Activated CD8-positive, alpha-beta memory T cell treated with anti-CD3 and anti-CD28 coated beads for 4 hours (primary cell): ENCODE measurements at places on chromosomes 1 and 21.

DNA sequence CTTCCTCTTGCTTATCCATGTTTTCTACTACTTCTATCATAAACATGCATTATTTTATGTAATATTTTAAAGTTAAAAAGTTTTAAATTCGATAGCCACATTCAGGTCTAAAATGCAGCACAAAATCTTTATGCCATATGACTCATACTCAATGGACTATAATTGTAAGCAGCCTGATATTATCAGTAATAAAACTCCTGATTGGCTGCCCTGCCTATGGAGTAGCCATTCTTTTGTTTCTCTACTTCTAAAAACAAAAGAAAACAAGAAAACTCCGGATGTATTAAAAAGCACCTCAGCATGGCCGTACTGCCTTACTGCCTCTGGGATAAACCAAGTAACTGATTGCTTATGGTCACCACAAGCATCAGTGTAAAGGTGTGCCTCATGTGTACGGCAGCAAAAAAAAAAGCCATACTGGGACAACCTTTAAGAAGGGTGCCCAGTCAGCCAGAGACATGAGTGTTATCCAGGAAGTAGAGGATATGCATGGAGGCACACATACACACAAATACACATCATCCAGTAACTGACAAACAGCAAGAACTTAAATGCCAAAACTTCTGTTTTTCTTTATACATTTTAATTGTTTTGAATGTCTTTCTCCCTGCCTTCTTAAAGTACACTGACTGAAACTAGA, 9.2 kb downstream of the SLC35D1 start:
- no peak for DNase-seq

DNA sequence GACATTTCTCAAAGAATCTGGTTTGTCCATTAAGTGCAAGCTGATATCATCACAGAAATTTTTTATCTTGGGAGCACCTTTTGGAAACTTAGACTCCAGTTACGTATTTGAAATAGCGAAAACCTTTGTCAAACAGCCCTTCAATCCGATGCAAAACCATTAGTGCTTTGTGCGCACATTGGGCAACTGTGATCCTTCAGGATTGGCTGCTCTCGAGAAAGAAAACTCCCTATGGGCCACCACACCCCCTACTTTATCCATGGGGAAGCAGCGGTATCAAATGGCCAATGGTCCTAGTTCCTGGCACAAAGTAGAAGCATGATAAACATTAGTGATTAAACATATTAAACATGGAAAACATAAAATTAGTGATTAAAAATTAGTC, 16.0 kb upstream of the CD55 start:
- no peak for DNase-seq

DNA sequence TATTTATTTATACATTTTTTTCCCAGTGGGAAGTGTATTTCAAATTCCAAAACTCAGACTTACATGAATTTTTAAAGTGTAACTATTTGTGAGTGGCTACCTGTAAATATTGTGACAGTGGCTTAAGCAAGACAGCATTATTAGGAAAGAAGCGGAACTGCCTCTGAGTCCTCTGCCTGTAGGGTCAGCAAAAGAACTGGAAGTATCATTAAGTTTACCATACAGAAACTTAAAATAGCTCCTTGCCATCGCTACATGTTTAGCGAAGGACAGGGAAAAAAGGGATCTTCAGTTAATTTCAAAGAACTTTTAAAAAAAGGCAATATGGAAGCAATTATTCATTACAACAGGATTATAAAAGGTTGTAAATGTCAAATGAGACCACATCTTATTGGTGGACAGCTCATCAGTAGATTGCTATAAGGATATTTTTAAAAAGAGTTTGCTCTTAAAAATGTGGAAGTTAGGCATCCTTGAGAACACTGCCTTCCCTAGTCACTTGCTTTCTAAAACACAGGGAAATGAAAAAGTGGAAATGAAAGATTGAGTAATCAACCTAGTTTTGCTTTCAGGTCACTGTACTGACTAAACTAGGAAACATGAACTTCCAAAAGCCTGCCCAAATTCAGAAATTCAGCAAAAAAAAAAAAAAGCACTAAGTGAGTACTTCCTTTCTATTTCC, 39.2 kb downstream of the NSL1 start:
- DNase-seq: no peak

DNA sequence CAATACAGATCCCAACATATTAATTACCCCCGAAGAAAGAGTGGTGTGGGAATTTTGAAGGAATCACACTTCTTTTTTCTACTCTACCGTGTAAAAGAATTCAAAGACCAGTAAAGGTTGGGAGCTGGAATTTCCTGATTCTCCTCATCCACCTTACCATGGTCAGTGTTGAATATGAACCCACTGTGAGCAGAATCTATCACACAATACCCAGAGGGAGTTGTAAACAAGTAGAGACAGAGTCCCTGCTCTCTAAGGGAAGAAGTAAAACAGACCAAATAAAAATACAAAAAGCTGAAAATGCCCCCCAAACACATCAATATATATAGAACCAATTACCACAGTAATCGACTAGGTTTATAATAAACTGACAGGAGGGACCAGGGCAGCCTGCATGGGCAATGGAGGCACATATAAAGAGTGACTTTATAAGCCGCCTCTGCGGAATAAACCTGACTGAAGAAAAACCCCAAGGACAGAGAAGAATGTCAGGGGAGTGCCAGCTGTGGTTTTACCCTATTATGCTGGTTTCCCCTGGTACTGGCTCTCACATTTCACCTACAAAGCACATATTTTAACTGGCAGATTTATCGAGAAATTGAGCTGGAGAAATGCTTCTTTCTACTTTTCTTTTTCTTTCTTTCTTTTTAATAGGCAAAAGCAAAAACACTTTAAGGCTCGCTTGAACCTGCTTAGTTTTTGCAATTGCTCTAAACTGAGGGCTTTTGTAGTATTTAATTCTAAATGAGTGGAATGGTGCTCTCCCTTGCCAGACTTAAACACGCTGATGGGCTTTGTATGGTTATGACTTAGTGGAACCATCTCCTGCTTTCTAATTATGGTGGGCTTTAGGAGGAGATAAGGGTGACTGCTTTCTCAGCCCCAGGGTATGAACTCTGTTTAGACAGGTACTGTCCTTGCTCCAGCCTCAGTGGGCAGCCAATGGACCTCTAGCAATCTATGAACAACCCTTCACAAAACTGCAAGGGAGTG, 244.8 kb downstream of the ASTN1 start:
- DNase-seq: no peak

DNA sequence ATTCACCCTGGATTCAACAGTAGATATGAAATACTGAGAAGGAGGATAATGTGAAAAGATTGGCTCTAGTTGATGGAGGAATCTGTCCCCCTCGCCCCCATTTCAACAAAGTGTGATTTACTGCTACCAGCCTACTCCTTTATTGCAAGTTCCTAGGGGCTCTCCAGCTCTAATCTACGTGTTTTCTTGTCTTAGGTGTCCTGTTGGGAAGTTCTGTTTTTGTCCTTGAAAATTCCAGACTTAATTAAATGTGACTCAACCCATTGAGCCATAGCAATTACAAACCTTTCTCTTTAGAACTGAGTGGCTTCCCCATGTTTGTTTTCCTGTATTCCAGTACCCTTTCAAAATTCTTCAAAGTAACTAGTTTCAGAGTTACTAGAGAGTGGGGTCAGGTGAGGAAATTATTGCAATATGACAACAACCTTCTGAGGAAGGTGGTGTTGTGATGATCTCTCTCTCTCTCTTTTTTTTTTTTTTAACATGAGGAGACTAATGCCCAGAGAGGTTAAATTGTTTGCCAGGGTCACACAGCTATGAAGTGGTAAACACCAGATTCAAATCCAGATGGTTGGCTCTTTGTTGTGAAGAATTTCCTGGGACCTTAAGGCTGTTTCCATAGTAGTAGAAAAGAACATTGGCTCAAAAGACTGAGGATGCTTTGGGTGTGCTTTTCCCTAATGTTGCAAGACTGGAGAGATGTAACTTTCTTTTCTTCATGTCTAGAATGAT, 3.5 kb downstream of the RGL1 start:
- DNase-seq: no peak

GRCh38 chr1:72283307-72284083, 1.2 kb upstream of the NEGR1 start:
- no peak for DNase-seq

GRCh38 chr1:54335755-54336108, 70.5 kb downstream of the SSBP3 start:
- no peak for DNase-seq

DNA sequence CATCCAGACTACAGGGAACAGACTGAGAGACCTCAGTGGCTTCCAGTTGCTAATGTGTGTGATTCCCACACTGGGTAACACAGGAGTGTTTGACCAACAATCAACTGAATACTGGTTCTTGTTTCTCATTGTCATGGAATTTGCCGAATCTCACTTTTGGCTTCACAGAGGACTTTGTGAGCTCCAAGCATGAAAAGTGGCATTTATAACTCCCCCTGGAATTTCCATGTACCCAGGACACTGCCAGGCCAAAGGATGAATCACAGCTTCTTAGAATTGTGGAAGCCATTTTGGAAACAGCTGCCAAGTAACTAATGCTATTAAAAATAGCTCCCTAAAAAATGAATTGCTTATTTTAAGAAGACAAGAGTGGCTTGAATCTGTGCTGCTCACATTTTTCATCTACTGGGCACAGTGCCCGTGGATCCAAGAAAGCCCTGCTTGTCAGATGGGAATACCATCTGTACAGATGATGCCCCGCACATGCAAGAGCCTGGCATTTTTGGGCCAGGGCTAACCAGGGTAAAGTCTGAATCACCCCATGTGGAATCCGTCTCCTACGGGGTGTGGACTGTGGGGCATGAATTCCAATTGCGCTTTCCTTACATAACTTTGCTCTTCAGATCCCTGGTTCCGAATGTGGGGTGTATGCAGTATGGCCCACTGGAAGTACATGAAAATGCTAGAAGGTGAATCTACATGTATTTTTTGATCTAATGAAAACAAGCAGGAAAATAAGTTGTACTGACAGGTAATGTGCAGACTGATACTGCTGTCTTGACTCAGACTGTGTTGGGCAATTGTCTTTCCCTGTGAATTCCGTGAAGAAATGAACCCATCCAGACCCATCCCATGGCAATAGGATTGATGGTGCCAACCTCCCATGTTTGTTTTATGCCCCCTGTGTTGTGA, 487.3 kb downstream of the SIPA1L2 start:
- no peak for DNase-seq

DNA sequence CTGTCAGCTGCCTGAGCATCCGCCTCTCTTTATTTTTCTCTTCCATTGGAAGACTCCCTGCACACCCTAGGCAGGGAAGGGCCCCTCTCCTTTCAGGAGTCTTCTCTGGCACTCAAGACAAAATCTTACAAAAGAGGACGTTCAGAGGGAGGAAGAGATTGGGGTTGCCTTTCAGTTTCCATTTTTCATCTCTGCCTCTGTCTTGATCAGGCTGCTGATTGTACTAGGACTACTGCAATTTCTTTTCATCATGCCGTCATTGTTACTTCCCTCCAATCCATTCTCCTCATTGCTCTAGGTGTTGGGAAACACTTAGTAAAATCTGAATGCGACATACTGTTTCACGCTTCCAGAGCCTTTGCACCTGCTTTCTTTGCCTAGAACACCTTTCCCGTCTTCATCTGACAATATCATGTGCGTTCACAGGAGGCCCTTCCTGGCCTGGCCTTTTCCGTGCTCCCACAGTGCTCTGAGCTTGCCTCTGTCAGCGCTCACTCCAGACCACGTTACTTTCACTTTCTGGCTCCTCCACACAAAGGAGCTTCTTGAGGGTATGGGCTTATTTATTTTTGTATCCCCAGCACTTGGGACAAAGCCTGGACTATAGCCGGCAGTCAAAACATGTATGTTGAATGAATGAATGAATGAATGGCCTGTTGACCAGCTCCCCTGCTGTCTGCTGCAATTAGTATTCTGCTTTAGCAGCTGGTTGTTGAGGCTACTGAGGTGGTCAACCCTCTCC, 10.9 kb downstream of the LRRC71 start:
- no peak for DNase-seq

DNA sequence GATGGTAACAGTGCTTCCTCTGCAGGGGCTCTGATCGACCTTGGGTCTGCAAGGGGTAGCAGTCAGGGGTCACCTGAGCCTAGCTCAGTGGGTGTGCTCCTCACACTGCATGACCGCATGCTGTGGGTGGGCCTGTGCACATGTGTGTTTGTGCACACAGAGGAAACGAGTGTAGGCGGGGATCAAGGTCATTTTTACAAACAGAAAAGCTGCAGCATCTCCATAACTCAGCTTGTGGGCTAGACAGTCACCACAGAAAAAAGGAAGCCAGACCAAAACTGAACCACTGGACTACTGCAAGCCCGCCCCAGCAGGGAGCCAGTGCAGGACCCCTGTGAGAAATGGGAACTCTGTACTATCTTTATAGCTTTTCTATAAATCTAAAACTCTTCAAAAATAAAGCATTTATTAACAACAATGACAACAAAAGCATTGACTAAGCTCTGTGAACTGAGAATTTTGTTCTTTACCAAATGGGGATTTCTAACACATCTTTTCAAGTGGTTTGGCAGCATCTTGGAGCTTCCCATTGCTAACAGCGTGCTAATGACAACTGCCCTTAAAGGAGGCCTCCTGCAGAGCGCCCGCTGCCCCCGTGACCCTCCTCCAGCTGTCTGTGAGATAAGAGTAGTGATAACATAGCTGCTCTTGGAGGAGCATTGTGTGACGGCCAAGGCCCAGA, 19.9 kb upstream of the NEK2 start:
- DNase-seq: no peak

GRCh38 chr1:238677567-238677966, 708.8 kb upstream of the CHRM3 start:
- no peak for DNase-seq

DNA sequence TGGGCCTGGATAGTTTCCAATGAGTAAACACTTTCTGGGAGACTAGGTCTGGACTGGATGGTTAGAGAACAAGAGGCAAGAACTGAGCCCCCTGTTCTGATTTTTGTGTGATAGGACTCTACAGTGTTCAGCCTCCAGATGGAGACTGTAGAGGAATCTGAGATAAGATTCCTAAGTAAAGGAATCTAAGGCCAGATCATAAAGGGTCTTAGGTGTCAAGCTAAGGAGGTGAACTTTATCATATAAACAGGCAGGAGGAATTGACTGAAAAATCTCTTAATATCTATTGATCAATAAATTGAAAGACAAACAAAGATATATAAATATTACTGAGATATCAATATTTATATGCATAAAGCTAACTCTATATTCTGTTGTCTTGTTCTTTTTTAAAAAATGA, 449.1 kb upstream of the DAB1 start:
- no peak for DNase-seq

DNA sequence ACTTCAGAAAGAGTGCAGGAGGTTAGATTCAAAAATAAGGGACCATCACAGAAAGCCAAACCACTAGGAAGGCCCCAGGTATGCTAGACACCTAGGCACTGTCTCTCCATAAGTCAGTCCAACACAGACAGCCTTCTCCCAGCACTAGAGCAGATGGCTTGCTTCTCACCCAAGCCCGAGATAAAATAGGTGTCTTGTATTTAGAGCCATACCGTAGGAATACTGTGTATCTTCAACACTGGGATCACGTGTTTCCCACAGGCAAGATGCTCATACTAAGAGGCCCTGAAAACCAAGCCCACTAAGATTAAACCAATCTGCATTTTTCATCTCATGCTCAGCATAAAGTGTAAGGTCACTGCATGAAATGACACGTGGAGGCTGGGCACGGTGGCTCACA, 223.3 kb upstream of the KAZN start:
- no peak for DNase-seq
